ENCODE measurements at places on chromosomes 2 and 18.

DNA sequence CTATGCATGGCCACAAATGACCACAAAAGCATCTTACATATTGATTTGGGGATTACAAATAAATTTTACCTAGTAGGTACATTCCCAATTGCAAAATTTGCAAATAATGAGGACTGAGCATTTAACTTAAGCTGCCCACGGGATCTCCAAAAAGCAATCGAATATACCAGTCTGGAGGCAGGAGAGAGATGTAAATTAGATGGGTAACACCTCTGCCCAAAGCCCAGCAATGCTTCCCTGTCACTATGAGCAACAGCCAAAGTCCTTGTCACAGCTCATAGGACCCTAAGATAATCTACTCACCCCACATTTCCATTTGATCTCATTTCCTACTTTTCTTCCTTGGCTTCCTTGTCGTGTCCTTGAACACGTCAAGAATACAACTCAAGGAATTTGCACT lies 172.2 kb downstream of the SUCLG1 start:
- DNase-seq, result no peak

DNA sequence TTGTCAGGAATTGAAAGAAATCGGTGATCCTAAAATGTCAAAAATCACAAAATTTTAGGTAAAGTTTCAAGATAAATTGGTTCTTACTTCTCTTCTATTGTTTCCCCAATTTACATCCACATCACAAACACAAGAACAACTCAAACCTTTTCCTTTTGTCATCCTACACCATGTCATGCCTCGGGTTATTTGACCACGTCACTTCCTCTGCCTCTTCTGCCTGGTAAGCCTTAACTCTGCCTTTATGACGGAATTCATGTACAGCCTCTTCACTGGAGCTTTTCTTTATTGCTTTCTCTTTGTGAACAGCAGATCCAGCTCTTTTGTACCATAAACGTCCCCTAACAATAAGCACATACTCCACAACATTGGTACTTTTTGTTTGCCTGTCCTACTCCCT lies 258.0 kb downstream of the DPP10 start:
- DNase-seq, result no peak

DNA sequence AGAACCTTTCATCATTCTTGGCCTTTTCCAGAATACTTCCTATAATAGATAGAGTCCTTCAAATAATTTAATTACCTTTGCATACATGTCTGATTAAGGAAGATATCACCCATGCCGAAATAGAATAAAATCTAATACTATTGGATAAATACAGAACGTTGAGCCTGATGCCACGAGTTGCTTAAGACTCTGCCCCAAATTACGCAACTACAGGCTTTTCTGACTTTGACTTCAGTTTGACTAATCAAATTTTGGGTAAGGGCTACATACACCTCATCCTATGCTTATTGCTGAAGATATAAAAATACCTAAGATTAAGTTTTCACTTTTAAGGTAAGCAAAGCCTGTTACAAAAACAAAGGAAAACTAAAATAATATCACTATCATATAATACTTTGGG lies 1065.1 kb upstream of the NRXN1 start:
- DNase-seq, result no peak

DNA sequence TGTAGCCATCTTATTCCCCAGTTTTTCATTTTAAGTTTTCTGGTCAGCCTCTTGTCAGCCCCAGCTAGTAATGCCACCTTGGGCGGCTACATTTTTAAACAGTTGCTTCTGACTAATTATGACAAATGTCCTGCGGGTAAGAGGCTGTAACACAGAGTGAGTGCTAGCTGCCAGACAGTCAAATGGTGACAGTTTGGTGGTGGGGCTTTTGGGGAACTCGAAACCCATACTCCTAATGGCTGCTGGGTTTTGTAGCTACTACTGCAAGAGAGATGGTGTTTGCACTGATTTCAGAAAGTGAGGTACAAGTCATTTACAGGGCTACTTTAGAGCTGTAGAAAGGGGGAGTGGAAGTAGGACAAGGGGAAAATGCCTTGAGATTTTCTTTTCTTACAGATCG lies 48.2 kb downstream of the ZCCHC2 start:
- DNase-seq, result no peak

GRCh38 chr18:49648811-49649210 lies 87.0 kb downstream of the LIPG start:
- DNase-seq, result no peak

DNA sequence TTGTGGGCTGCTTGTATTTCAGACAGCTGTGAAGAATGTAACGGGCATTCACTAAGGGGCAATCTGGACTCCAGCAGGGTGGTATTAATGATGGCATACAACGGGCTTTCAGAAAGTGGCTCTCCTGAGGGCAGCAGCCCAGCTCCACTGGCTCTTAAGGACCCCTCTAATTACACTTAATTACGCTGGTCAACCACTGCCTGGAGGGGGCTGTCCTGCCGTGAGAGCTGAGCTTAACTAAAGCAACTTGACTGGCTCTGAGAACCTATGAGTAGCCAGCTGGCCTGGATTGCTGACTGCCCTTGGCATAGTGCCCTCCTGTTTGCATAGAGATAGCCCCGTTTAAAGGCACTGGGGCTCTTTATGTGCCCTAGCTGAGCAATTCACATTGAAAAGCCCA lies 3.8 kb downstream of the LIPG start:
- DNase-seq, result no peak

DNA sequence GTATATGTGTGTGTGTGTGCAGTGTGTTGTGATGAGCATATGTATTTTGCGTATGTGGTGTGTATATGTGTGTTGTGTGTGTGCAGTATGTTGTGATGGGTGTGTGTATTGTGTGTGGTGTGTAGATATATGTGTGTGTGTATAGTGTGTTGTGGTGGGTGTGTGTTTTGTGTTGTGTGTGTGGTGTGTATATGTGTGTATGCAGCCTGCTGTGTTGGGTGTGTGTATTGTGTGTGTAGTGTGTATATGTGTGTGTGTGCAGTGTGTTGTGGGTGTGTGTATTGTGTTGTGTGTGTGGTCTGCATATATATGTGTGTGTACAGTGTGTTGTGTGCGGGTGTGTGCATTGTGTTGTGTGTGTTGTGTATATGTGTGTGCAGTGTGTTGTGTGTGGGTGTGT lies 23.9 kb downstream of the ACKR3 start:
- DNase-seq, result no peak

GRCh38 chr18:65769652-65770051 lies 18.8 kb downstream of the CDH7 start:
- DNase-seq, result no peak

DNA sequence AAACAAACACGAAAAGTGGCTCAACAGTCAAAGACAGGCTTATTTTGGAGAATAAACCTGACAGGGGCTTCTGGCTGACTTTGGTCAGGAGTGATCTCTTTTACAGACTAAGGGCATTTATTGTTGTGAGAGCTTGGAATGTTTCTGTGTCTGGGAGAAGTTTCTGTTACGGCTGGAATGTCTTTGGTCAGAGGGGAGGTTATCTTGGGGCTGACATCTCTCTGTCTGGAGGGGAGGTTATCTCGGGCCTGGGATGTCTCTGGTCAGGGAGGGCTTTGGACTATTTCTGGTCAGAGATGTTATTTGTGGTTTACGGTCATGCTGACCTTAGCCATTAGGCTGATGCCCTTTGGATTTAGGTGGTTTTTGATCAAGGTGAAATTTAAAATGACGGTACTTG lies 345.5 kb upstream of the FSIP2 start:
- DNase-seq, result no peak

GRCh38 chr2:140679752-140680151 lies 1451.1 kb downstream of the LRP1B start:
- no peak for DNase-seq

GRCh38 chr2:30385327-30385726 lies 61.7 kb upstream of the LCLAT1 start:
- no peak for DNase-seq

GRCh38 chr2:174035981-174036742 lies 71.0 kb upstream of the SP3 start:
- no peak for DNase-seq

DNA sequence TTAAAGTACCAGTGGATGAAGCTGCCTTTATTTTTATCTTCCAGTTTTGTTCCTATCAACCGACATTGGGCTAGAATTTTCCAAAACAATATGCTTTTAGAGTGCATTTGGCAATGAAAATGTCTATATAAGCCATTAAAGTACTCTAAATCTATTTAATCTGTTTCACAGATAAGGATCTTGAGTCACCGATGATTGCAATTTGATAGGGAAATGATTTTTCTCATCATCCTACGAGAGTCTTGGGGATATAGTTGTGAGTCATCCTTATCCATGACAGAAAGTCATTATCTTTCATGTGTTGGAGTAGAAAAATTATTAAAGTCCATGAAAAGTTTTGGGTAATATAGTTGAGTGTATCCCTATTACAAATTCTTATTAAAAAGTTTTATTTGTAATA lies 26.1 kb downstream of the SLC39A10 start:
- DNase-seq, result no peak

DNA sequence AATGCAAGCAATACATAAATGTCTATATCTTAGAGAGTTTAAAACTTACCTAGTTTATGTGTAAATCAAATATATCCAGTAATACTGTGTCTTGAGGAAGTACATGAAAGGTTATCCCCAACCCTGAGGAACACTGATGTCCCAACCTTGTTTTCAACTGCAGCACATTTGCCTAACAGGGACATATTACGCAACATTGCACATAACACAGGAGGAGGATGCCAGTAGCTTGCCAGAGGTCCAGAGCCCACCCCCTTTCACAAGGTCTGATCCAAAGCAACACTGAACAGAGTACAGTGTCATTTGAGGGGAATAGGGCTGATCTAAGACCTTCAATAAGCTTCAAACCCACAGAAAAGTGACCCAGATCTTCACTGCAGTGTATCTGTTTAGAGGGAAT lies 678.5 kb downstream of the ARHGAP15 start:
- no peak for DNase-seq

DNA sequence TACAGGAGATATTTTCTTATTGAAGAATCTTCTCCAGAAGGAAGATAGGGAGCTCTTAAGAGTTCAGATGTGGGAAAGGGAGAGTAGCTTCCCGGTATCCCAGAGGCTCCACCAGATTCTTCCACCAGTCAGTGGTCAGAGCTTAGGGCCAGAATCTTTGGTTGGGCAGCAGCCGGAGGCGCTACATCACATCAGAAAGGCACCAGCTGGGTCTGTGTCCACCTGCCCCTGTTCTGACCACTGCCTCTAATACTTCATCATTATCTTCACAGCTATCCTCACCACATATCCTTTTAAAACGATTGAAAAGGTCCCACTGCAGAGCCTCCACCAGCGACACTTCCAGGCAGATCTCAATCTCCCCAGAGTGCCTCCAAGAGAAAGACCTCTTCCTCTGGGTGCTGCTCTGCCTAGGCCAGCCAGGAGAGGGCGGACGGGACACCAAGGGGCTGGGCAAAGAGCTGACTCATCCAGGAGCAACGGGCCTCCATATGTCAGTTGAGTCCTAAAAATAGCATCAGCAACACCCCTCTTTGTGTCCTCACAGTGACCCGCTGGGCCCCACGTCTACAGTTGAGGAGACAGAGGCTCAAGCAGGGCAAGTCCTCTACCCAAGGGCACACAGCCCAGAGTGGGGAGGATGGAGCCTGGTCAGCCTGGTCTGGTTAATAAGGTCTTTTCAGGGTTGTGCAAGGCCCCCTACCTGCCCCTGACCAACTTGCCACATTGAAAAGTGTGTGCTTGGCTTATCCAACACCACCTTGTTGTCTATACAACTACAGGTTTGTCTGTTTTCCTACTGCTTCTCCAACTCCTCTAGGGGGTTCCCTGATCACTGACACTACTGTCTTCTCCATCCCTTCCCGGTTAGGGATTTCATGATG lies 81.2 kb downstream of the ADD2 start:
- no peak for DNase-seq

DNA sequence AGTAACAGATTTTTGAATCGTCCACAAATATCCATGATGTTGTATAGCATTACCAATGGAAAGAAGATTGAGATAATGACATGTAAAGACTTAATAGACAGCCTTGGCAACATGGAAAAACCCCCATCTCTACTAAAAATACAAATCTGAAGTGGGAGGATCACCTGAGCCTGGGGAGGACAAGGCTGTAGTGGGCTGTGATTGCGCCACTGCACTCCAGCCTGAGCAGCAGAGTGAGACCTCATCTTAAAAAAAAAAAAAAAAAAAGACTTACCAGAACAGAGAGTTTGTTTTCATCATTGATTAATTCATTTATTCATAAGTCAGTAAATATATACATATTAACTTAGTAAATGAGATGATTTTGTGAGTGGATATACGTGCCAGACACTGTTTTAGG lies 7.0 kb upstream of the OSBPL1A start:
- no peak for DNase-seq

DNA sequence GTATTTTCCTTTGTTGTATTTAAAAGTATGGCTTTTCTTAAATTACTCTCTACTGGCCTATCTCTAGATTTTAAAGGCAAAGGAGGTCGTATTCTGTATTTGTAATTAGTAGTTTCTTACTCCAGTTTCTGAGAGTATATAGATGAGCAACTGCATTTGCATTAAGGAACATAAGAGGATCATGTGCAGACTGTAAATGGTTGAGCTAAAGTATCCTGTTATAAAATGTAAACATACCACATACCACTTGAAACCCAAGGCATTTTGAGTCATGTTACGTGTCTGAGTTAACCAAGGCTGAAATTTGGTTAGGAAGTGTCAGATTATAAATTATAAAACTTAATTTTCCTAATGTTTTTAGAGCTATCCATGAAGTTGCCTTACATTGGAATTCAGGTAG lies 76.3 kb downstream of the GPD2 start:
- DNase-seq, result no peak

Data from GM12864 (cell line).